ENCODE measurements at places on chromosomes 11 and 22. TPM values are rescaled to one million over a fixed set of nuclear protein-coding genes. Genes with fewer than 3 reads are reported as not detected.

Gene SLC22A25
- polyA plus RNA-seq: not detected

- DNase-seq: no peak
These were observed 24.7 kb downstream of the TPCN2 start for GRCh38 chr11:69073469-69073868.

Gene SYCE3
- polyA plus RNA-seq: not detected

Gene DDTL
- 1.1 TPM for polyA plus RNA-seq

GRCh38 chr11:78205256-78205655 lies 16.5 kb downstream of the USP35 start:
- DNase-seq: no peak

Gene APOBEC3G
- 11.0 TPM for polyA plus RNA-seq

Gene FOLH1
- polyA plus RNA-seq: not detected

GRCh38 chr11:955154-956063 lies 29.7 kb downstream of the AP2A2 start:
- no peak for DNase-seq

Gene DDX25
- polyA plus RNA-seq: not detected

DNA sequence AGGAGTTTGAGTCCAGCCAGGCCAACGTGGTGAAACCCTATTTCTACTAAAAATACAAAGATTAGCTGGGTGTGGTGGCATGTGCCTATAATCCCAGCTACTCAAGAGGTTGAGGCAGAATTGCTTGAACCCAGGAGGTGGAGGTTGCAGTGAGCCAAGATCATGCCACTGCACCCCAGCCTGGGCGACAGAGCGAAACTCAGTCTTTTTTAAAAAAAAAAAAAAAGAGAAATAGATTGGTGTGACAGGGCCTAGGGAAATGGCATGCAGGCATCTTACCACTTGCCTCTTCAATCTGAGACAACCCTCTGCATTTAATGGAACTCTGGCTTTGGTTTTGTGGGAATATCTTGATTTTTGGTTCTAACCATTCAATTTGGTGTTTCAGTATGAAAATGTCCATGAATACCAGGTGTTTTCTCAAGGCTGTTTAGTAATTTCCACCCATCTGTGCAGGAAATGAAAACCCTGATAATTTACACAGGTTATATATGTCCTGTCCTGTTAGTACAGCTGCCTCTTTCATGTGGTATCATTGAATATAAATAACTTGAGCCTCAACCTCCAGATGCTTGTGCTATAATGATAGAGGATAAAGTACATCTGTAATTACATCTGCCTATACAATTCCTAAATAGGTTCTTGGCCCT lies 8.4 kb downstream of the XBP1 start:
- peak; percentile 10 for DNase-seq

Gene LGALS1
- 5,926 TPM for polyA plus RNA-seq

- DNase-seq: no peak
These were observed 212.3 kb upstream of the ZBED5 start for GRCh38 chr11:11069841-11070835.

Gene SLCO2B1
- not detected for polyA plus RNA-seq

DNA sequence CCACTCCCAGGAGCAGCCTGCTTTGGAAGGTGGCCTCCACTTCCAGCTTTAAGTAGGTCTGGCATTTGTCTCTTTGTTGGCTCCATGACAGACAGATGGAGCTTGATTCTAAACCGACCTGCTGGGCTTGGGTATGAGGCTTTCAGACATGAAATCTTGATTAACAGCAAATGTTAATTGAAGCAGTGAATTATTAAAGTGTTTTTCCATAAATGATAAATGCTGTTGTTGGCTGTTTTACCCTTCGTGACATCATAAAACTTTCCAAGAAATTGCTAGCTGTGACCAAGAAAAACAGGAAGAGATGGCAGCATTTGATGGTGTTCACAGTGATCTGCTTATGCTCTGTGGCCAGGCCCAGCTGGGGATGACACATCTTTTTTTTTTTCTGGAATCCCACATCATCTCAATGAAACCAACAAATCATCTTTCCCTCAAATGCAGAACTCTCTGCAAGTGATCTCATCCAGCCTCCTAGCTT lies 66.1 kb downstream of the RBMXL2 start:
- no peak for DNase-seq

- DNase-seq: no peak
These were observed 14.6 kb upstream of the CELSR1 start for GRCh38 chr22:46551996-46552395.

DNA sequence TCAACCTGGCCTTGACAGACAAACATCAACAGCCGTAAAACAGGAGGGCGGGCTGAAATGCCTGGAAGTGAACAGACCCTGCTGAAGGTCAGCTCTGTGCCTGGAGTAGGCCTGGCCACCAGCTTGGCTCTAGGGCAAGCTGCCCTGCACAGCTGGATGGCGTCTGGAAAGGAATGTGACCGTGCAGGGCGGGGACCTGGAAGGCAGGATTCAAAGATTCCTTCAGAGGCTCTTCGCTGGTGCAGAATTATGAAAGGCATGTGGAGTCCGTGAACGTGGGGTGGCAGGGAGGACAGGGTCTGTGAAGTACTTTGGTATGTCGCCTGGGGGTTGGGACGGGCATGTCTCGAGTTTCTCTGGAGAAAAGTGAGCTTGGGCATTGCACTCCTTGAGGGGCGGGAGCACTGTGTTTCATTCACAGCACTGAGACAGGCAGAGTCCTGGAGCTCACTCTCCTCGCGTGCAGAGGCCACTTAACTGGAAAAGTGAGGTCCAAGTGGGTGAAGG lies 1.5 kb downstream of the EHD1 start:
- DNase-seq: no peak

GRCh38 chr11:71491940-71492339 lies 35.1 kb upstream of the KRTAP5-7 start:
- no peak for DNase-seq

DNA sequence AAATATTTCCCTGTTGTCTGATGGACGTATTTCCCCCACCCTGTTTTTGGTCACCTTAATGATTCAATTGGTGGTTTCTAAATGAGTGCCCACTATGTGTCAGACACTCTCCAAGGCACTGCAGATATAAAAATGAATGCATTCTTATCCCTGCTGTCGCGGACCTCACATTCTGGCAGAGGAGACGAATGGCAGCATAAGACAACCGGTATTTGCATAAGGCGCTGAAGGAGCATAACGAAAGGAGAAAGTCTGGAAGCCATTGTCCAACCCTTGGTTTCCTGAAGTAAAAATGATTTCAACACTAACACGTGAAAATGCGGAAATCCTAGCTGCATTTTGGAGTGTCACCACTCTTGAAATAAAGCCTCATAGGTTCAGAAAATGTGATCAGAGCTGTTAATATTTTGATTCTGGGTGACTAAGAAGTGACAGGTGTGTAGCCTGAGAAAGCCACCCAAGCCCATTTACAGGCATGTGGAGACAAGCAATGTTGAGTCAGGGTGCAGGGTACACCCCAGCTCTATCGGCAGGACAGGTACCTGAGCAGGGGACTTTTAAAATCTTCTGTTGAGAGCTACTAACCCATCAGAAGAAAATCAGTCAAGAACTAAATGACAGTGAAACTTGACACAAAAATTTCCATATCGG lies 10.1 kb upstream of the GAB2 start:
- DNase-seq: no peak

DNA sequence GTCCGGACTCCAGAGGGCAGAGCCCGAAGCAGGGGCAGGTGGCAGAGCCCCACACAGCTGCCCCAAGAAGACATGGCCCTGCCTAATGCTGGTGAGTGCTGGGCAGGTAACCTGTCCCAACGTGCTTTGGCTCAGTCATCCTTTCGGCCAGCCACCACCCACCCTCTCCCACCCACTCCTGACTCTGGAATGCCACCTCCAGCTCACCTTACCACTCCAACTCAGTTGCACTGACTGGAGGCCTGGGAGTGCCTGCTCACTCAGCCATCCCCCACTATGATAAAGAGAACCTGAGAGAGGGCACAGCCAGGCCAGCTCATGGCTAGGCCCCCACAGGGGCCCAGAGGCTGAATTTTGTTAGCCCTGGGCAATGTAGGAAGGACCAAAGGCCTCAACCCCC lies 53.8 kb upstream of the MPEG1 start:
- DNase-seq: no peak

Gene MS4A14
- not detected for polyA plus RNA-seq

GRCh38 chr22:30668386-30668710 lies 673 bp upstream of the DUSP18 start:
- DNase-seq: no peak

GRCh38 chr11:66958956-66959274 lies 732 bp upstream of the PC start:
- DNase-seq: no peak

GRCh38 chr11:88340366-88340935 lies 2.9 kb upstream of the CTSC start:
- DNase-seq: no peak

DNA sequence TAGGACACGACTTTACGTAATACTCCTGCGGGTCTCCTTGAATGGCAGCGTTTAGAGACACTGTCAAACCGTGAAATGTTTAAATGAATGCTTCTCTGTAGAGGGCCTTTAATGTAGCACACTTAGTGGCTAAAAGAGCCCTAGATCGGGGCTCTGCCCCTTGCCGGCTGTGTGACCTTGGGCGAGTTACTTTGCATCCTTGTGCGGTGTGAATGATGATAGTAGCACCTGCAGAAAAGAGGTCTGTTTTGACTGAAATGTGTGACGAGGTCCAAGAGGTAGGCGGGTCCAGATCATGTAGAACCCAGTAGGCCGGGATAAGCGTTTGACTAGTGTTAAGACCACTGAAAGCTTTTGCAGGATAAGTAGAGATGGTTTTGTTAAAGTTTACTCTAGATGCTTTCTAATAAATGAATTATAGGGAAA lies 866 bp downstream of the MED17 start:
- DNase-seq: no peak

Gene NEFH
- polyA plus RNA-seq: 1.6 TPM

- no peak for DNase-seq
These were observed at the start of gene IL18BP for GRCh38 chr11:71998649-71999310. IL18BP (plus strand) TSS chr11:71998909; CDS start chr11:71999985, 1,076 bp downstream.

GRCh38 chr11:2671748-2672147 lies 28.0 kb downstream of the KCNQ1OT1 start:
- no peak for DNase-seq

- no peak for DNase-seq
These were observed 11.0 kb upstream of the CERK start for GRCh38 chr22:46748908-46749675.

DNA sequence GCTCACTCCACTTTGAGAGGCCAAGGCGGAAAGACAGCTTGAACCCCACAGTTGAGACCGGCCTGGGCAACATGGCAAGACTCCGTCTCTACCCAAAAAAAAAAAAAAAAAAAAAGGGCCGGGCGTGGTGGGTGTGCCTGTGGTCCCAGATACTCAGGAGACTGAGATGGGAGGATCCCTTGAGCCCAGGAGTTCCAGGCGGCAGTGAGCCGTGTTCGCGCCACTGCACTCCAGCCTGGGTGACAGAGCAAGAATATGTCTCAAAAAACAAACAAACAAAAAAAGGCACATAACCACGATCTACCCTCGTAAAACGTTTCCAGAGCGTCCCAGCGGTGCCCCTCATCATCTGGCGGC lies 861 bp upstream of the RAD9A start:
- no peak for DNase-seq

GRCh38 chr22:40511604-40512003 lies 124.9 kb downstream of the MRTFA start:
- no peak for DNase-seq

Gene MFRP
- not detected for polyA plus RNA-seq

GRCh38 chr22:26471522-26471921 lies 12.1 kb downstream of the HPS4 start:
- DNase-seq: peak; percentile 27

DNA sequence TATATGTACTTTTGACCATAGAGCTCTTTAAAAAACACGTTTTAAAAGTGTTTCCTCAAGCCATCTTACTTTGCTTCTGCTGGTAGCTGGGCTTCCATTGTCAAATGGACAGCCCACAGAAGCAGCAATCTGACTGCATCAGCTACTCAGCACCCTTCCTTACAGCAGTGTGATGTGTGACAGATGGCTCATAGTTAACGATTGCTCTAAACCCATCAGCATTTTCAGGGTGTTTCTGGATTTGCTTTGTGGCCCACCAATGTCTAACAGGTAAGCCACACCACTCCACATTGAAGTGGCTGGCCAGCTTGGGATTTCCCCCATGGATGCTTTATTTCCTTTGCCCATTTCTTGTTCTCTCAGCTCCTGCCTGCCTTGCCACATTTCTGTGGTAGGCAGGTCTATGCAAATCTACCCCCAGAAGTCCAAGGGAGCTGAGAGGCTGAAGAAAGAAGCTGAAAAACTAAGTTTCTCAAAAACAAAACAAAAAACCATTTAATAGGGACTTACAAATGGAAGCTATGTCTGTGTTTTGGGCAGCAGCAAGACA lies 7.3 kb upstream of the FAR1 start:
- no peak for DNase-seq

Gene TUBA8
- 3.0 TPM for polyA plus RNA-seq

GRCh38 chr11:3849297-3849874 lies 6.1 kb upstream of the STIM1 start:
- no peak for DNase-seq

GRCh38 chr22:26380072-26380830 lies 48.8 kb upstream of the ASPHD2 start:
- DNase-seq: no peak

DNA sequence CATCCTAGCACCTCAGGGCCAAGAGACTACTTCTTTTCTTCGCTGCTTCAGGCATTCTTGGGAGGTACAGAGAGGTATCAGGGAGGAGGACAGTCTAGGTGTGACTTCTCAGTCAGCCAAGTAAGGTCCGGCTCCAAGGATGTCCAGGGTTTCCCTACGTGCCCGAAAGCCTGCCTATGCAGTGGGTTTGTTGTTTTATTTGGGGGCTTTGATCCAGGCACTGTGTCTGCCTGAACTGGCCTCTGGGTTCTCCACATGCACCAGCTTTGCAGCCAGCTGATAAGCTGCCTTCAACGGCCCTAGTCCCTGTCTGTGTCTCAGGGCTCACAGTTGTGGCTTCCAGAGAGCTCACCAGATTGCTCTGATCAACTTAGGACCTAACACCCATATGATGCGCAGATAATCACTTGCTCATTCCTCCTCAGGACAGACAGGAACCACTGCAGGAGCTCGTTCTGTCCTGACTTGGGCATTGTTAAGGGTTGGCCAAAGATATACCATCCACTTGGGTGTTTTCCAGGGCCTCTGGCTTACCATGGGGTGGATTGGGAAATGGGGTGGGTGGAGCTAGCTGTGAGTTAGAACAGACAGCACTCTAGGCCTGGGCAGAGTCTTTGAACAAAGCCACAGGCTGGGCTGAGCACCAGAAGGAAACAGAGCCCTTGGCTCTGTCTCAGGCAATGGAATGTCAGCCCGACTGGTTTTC lies 45.5 kb upstream of the CRYBB3 start:
- DNase-seq: no peak

DNA sequence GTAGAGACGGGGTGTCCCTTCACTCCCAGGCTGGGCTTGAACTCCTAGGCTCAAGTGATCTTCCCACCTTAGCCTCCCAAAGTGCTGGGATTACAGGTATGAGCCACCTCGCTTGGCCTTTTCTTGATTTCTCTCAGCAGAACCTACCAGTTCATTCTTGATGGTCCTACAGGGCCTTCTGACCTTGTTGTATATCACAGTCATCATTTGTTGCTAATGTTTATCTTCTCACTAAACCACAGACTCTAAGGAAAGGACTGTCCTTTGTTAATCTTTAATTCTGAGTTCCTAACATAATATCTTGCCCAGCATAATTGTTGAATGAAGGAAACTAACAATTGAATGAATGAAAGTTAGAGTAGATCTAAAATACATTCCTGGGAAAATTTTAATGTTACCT lies 22.0 kb upstream of the ZC3H12C start:
- DNase-seq: no peak

Gene RPL3
- polyA plus RNA-seq: 3,813 TPM

Gene ALX4
- not detected for polyA plus RNA-seq

Gene OR8D1
- polyA plus RNA-seq: not detected

GRCh38 chr22:46001046-46001425 lies 24.1 kb upstream of the WNT7B start:
- no peak for DNase-seq

GRCh38 chr22:48352086-48352911 lies 1475.4 kb downstream of the BRD1 start:
- DNase-seq: no peak

Measured in AG04450 (cell line).